ENCODE measurements at places on chromosomes 13 and 19.
A peak's percentile ranks its signal among the peaks of the same experiment; 100 is the strongest.

DNA sequence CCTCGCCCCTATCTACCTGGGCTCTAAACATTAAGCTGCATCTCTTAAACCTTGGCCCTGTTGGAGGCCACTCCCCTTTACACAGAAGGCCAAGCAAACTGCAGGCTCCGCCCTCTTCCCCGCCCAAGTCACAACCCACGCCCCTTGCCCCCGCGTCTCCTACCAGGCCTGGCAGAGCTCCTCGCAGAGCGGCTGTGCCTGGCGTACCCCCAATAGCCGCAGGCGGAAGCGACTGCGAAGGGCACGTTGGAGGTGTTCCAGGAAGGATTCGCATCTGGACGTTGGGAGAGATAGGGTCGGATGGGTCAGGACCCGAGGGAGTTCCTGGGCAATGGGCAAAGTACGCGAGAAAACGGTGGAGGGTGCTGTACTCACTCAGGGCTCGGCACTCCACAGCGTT, 5.9 kb downstream of the RTBDN start:
- no peak for DNase-seq

- no peak for DNase-seq
Observed at GRCh38 chr19:45901912-45902650, at the start of gene MYPOP. Gene MYPOP (minus strand): TSS chr19:45902613. CDS start chr19:45901773, 840 bp downstream.

DNA sequence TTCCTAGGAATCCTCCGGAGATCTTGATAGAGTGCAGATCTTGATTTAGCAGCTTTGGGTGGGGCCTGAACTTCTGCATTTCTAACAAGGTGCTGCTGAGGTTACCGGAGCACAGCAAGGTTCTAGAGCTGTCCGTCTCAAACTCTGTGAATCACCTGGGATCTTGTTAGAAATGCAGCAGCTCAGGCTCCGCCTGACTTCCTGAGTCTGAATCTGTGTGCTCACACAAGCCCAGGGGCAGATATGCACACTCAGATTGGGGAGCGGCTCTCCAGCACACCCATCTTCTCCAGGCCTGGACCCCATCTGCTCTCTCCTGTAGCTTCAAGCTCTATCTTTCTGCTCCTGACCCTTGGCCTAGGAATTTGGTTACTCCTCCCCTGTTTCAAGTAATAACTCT, 3.5 kb upstream of the TEX26 start:
- no peak for DNase-seq

DNA sequence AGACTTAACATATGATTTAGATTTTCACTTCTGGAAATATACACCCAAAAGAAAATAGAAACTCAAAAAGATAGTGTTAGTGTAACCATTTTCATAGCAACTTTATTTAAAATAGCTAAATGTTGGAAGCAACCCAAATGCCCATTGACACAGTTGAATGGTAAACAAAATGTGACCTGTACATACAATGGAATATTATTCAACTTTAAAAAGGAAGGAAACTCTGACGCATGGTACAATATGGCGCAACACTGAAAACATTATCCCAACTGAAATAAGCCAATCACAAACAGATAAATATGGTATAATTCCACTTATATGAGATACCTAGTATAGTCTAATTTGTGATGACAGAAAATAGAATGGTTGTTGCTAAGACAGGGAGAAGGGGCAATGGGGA, 1456.1 kb upstream of the MIR17HG start:
- DNase-seq, result no peak

GRCh38 chr13:42950181-42950580, 41.9 kb downstream of the EPSTI1 start:
- no peak for DNase-seq

- no peak for DNase-seq
Observed at GRCh38 chr13:50377726-50378270, 362.6 kb downstream of the KCNRG start.

DNA sequence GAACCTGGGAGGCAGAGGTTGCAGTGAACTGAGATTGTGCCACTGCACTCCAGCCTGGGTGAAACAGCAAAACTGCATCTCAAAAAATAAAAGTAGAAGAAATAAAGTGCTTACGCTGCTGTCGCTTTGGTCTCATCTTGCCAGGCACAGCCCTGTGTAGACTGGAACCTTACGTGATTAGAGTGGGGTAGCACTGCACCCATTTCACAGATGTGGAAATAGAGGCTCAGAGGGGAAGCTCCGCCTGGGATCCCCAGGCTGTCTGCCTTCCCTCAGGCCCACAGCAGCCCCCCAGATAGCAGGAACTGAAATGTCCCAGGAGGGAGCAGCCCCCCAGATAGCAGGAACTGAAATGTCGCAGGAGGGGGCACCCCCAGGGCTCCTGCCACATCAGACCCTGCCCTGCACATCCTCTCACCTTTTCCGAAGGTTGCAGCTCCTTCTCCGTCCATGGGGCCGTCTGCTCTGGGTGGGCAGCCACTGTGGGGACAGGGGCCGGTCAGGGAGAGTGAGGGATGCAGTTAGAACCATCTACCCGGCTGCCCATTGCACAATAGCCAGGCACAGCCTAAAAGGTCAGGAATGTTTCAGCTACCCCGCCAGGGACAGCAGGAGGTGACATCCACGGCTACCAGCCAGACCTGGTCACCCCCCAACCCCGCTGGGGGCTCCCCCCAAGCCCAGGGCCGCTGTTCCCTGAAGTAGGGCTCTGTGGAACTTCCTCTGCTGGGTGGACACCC, 1.9 kb downstream of the PLIN4 start:
- no peak for DNase-seq

GRCh38 chr19:5891938-5892771, 11.4 kb downstream of the NDUFA11 start:
- DNase-seq, result no peak

DNA sequence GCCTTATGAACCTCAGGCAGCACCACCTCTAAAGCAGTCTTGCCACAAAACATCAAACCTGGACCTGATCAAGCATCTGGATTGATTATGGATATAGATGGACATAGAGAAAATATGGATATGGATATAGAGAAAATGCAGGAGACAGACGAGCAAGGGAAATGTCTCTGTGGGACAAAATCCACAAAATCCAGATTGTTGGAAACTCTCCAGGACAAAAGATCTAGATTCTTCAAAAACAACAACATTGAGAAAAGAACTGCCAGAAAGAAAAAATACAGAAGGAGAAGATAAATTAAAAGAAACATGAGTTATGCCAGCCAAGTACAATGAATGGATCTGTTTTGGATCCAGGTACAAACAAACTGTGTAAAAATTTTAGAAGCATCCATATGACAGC, 1176.5 kb downstream of the UQCRFS1 start:
- no peak for DNase-seq

DNA sequence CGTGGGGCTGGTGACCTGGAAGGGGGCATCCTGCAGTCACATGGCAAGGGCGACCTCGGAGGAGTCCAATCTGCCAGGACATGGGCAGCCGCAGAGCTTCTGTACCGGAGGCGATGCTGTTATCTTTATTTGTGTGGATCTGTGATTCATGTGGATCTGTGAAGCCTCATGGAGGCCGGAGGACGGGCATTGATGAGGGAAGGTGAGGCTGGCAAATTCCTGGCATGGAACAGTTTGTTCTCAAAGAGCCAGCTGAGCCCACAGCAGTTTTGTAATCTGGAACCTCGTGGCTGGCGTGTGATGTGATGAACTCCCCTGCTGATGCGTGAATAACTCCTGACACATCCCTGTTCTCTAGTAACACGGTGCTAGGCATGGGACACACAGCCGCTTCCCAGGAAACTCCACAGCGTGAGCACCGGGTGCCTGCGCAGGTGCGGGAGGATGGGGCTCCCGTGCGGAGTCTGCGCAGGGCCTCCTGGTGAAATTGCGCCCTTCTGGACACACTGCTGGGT, 40.4 kb downstream of the ATP11A start:
- DNase-seq, result no peak

GRCh38 chr13:50989476-50989875, 79.9 kb downstream of the RNASEH2B start:
- no peak for DNase-seq

DNA sequence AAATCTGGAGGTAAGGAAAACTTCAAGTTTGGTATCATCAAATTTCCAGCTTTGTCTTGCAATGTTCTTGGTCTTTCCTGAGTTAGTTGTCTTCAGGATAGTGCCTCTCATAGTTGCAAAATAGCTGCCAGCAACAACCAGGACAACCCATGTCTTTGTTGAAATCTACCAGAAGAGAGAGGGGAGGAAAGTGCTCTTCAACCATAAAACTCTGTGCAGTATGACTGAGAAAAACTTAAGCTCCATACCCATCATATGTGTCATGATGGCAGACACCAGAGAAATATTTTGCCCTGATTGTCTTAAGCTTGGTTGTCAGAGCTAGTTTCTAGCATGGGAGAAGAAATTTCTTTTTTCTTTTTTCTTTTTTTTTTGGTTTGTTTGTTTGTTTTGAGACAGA, 103.3 kb downstream of the SPRY2 start:
- DNase-seq, result no peak

- no peak for DNase-seq
Observed at GRCh38 chr13:100051070-100051469, 37.8 kb upstream of the PCCA start.

- no peak for DNase-seq
Observed at GRCh38 chr13:40492511-40492910, 173.9 kb downstream of the FOXO1 start.

- DNase-seq, result no peak
Observed at GRCh38 chr13:46799139-46799538, 2.2 kb upstream of the ESD start.

GRCh38 chr19:5001615-5002014, 32.7 kb downstream of the KDM4B start:
- DNase-seq, result peak; percentile 54

DNA sequence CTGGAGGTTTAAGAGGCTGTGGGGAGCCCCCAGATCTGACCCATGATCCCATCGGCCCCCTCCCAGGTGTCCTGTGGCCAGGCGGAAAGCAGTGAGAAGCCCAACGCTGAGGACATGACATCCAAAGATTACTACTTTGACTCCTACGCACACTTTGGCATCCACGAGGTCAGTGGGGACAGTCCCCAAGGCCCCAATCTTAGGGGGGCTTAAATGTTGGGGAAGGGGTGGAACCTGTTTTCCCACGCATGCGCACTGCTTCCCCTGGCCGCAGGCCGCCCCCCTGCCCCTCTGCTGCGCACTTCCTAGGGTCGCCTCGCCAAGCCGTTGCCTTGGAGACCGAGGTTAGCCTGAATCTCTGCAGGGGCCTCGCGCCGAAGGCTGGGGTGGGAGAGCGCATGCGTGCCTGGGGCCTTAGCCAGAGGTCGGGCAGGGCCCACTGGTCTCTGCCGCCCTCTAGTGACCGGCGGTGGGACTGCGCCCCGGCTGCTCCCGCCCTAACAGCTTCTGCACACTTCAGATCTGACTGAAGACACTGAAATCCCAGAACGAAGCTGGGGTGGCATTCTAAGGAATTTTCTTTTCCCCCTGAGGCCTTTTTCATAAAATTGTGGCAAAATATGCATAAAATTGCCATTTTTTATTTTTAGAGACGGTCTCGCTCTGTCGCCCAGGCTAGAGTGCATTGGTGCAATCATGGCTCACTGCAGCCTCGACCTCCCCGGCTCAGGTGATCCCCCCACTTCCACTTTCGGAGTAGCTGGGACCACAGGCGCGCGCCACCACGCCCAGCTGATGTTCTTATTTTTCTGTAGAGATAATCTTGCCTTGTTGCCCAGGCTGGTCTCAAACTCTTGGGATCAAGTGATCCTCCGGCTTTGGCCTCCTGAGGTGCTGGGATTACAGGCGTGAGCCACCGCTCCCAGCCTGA, 3.6 kb downstream of the PRMT1 start:
- DNase-seq, result peak; percentile 77

DNA sequence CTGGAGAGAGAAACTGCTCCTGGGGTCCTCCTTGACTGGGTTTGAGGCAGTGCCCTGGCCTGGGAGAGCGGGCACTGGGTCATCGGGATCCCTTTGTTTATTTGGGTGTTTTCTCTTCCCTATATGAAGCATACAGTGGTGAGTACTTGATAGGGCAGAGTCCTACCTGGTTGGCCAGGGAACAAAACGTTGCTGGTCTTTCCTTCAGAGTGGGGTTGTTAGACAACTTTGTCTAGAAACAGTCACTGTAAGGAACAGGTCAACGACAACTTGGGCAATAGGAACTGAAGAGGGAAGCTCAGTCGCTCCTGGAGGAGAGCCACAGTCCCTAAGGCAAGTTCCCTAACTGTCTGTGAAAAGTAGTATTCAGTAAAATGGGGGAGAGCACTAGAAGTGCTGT, 550 bp upstream of the OLFM4 start:
- DNase-seq, result no peak

DNA sequence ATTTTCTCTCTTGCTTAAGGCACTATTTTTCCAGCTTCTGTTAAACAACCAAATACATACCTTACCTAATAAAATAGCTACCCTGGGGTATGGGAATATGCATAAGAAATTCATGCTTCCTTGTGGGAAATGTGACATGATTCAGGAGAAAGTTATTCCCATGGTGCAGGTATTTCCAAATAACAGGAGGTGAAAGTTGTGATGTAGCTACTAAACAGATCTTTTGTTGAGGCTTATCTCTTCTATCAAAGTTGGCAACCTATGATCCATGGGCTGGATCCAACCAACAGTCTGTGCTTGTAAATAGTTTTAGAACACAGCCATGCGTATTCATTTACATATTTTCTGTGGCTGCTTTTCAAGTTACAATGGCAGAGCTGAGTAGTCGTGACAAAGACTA, 177.8 kb upstream of the NBEA start:
- no peak for DNase-seq

DNA sequence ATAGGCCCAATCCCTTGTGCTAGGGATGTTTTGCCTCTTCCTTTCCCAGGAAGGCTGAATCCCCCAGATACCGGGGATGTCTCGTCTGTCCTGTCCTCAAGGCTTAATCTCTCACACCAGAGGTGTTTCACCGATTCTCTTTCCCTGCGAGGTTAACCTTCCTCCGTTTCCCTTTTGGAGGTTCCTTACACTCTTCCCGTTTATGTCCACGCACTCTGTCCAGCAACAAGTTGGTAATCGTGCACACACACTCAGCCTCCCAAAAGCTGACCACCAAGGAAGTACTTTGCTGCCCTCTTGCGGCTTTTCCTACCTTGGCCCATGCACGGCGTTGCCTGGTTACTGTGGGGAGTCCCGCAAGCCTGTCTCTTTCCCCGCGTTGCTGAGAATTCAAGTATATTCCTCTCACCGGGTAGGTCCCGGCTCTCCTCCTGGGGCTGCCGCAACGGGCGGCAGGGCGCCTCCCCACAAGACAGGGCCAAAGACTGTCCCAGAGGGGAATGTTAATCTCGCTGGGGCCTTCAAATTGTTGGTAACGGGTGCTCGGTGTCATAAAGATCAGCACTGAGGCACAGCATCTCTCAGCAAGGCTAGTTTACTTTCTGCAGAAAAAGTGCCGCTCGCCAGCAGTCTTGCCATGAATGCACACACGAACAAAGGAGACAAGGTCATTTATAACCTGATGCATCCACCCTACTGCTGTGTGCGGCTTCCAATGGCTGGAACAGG, 36.7 kb upstream of the CD177 start:
- DNase-seq, result no peak

GRCh38 chr13:26221399-26221720, 754 bp downstream of the RNF6 start:
- DNase-seq, result no peak

GRCh38 chr13:113148940-113149503, 9.4 kb upstream of the PROZ start:
- DNase-seq, result no peak

GRCh38 chr13:90565985-90566713, 781.3 kb upstream of the MIR17HG start:
- DNase-seq, result no peak

Data from brain pericyte (primary cell).